ENCODE measurements at places on chromosomes 13 and 19.

GRCh38 chr13:101382701-101383100 lies 33.6 kb downstream of the NALCN start:
- DNase-seq: no peak

DNA sequence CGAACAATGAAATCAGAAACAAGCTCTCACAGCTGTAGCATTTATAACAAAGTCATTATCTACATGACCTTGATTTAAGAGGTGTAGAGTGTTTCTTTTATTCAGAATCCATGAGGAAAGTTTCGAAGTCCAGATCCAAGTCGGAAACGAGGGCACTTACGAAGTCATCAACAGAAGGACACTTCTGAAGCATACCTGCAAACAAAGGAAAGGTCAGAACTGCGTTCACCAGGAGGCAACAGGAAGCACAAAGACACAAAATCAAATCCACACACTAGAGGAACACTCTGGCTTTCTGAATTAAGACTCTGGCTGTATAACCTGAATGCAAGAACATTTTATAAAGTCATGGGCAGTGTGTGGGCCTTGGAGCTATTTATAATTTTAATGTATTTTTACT lies 158.9 kb downstream of the MIPEP start:
- DNase-seq: no peak

DNA sequence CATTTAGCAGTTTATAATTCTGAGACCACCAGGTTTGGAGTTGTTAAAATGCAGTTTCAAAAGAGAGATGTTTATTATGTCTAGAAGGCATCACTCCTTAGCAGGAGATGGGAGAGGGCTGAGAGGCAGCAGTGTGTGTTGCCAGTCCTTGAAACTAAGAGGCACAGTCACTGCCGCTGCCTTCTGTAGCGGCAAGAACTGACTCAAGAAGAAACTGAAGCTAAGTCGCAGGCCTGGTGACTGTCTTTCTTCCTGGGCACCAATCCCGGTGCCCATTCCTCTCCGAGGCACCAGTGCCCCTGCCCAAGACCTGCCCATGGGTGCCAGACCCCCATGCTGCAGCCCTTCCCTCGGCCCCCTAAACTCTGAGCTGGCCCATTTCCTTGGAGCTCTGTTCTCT lies 20.1 kb downstream of the N4BP2L1 start:
- DNase-seq: no peak

GRCh38 chr19:307111-307531 lies 15.9 kb upstream of the PLPP2 start:
- DNase-seq: no peak

GRCh38 chr13:39251340-39251739 lies 213.1 kb downstream of the NHLRC3 start:
- DNase-seq: no peak

- DNase-seq: no peak
These were observed 5.9 kb upstream of the CCL25 start for GRCh38 chr19:8046569-8047165.

GRCh38 chr13:59747529-59747928 lies 416.2 kb downstream of the DIAPH3 start:
- no peak for DNase-seq

GRCh38 chr13:45940061-45940460 lies 88.5 kb upstream of the SIAH3 start:
- DNase-seq: no peak

- no peak for DNase-seq
These were observed 12.6 kb downstream of the KLC3 start for GRCh38 chr19:45352914-45353796.

DNA sequence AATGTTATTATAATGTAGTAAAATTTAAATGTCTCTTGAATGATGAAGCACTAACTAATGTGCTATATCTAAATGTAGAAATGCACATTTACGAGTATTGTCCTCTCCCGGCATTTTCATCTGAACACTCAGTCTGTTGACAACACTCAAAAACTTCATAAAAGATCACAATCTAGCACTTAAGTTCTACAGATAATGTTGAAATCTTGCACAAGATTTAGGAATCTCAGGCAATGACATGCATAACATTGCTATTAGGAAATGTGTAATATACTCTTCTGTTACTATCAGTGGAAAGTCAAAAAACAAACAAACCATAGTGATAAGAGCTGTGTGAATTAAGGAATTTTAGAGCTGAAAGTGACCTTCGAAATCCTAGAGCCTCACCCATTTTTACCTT lies 37.5 kb upstream of the XPO4 start:
- no peak for DNase-seq

DNA sequence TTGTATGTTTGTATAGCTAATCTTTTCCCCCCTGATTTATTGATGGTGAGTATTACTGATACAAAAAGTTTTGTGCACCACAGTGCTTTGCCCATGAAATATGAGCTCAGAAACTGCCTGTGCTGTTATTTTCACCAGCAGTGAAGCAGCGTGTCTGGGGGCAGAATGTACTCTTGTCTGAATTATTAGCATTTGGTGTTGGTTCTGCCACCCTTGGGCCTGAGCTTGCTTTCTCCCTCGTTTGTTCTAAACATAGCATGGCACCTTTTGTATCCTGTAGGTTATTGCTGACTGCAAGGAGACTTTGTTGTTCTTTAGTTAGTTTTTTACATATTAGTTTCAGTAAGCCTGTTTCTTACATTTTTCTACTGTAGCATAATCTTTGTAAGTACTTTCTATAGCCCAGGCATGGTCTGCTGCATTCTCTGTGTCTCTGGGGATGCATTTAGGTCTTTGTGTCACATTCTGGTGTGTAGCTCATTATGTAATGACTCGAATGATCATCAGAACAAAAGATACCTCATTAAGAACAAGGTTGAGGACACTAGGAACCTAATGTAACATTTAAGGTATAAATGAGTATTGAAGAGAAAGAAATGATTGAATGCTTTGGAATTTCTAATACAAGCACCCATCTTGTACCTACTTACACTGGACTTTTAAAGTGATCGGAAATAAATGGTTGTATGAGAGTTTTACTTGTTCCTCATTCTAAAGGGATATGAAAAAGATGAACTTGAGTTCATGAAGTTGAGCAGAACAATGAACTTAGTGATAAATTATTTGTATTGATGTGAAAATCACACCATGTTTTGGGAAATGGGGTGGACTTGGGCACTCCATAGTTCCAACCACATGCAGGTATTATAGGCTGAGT lies 50.3 kb upstream of the GPI start:
- DNase-seq: no peak

GRCh38 chr13:44049081-44049945 lies 169.6 kb downstream of the LACC1 start:
- DNase-seq: no peak

DNA sequence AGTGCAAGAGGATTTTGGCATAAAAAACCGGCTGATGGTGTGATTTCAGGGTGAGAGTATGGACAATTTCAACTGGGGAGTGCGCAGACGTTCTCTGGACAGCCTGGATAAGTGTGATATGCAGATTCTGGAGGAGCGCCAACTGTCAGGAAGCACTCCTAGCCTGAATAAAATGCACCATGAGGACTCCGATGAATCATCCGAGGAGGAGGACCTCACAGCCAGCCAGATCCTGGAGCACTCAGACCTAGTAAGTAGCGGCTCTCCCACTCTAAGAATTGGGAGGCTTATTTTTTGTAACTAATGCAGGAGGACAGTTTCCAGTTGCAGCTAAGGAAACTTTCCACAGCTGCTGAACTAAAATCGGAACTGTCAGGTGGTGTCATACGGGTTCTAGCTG lies 53.6 kb downstream of the ZAR1L start:
- DNase-seq: no peak

- DNase-seq: no peak
These were observed 7.1 kb downstream of the RFX2 start for GRCh38 chr19:6103217-6103644.

DNA sequence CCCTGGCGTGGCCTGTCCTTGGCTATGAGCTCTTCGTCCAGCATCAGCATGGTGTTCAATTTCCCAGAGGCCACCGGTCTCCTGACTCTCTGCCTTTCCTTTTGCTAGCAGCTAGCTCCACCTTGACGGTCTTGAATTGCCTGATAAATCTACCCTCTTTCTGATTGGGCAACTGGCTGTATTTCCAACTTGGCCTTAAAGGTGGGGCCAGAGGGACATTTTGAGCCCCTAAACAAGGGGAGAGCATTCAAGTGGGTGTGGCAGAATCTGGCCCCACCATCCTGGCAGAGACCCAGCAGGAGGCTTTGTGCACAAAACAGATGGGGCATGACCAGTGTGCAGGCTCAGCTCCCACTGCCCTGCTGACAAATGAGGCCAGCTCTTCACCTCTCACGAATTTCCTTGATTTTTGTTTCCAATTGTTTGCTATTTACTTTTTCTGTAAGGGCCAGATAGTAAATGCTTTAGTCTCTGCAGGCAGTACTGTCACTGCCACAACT lies 148.9 kb upstream of the VSTM2B start:
- DNase-seq: no peak

- DNase-seq: no peak
These were observed 28.3 kb upstream of the PCDH9 start for GRCh38 chr13:67258482-67258881.

- no peak for DNase-seq
These were observed 54.5 kb downstream of the NUFIP1 start for GRCh38 chr13:44934724-44935123.

- no peak for DNase-seq
These were observed 53.6 kb upstream of the FRY start for GRCh38 chr13:31978021-31978420.

DNA sequence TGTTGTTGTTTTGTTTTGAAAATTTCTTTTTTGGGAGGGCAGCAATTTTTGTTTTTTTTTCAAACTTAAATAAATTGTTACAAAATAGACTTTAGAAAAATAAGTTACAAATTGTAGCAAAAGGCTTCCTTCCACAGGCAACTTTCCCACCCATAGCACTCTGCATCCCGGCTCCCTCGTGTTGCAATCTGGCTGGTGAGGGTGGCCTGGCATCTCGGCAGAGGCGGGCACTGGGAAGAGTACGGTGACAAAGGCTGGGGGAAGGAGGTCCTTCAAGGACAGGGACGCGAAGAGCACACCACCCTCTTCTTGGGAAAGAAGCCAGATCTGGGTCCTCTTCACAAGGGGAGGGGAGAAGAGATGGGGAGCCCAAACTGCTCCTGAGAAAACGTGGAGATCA lies 379.7 kb downstream of the OLFM4 start:
- DNase-seq: no peak

DNA sequence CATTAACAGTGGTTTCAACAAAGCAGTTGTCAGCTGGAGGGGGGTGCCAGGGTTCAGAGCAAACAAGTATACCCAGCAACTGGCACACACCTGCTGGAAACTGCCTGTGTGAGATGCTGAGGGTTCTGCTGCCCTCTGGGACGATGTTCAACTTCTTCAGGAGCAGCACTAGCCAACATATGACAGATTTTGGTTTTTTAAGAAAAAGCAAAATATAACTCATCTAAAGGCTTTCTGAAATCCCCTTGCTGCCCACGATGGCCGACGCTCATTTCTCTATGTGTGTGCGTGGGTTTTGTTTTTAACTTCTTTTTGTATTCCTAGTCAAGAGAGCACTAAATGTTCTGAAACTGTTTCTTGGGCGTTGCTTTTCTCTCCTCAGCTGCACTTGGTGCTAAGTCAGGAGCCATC lies 79.9 kb downstream of the MRPL57 start:
- no peak for DNase-seq

GRCh38 chr13:63414247-63414646 lies 1998.6 kb upstream of the PCDH20 start:
- DNase-seq: no peak

- DNase-seq: no peak
These were observed 20.6 kb upstream of the CABP5 start for GRCh38 chr19:48064509-48064908.

Data from NCI-H460 (cell line).